ENCODE measurements at places on chromosomes 13 and 19.

DNA sequence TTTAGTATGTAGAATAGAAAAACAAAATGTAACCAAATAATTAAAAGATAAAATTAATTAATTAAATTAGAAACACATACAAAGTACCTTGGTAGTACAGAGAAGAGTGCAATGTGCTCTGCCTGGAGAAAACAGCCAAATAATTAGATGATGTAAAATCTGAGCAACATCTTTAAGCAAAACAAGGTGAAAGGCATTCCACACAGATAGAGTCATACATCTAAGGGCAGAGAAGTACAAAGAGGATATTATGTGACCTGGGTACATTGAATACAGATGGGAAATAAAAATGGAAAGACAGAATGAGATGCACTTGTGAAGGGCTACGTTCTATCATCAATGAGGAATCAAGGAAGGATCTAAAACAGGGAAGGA is 25.2 kb upstream of the FNDC3A start:
- DNase-seq: no peak

DNA sequence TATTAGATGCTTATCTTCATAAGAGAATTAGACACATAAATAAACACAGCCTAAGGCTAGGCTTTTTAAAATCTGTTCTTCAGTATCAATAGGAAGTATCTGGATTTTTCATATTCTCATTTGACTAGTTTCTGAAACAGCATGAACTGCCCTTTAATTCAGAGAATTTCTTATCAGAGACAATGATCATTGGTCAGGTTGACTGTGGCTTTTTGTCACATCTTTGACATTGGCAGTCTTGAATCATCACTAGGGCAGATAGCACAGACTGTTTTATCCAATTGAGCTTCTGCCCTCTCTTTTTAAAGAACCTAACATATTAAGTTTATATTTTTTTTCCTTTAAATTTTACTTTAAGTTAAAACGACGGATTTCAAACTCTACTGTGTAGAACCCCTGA is 59.6 kb downstream of the DPY19L3 start:
- DNase-seq: no peak

- no peak for DNase-seq
These were observed 20.2 kb downstream of the POLR1D start for GRCh38 chr13:27641711-27642502.

DNA sequence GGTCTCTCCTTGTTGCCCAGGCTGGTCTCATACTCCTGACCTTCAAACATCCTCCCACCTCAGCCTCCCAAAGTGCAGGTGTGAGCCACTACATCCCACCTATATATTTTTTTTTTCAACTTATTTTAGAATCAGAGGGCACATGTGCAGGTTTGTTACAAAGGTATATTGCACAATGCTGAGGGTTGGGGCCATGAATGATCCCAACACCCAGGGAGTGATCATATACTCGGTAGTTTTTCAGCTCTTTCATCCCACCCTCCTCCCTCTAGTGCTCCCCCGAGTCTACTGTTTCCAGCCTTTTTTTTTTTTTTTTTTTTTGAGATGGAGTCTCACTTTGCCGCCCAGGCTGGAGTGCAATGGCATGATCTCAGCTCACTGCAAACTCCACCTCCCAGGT is 38.4 kb upstream of the ADGRE1 start:
- no peak for DNase-seq

- no peak for DNase-seq
These were observed 934.6 kb downstream of the PCDH17 start for GRCh38 chr13:58566176-58566575.

DNA sequence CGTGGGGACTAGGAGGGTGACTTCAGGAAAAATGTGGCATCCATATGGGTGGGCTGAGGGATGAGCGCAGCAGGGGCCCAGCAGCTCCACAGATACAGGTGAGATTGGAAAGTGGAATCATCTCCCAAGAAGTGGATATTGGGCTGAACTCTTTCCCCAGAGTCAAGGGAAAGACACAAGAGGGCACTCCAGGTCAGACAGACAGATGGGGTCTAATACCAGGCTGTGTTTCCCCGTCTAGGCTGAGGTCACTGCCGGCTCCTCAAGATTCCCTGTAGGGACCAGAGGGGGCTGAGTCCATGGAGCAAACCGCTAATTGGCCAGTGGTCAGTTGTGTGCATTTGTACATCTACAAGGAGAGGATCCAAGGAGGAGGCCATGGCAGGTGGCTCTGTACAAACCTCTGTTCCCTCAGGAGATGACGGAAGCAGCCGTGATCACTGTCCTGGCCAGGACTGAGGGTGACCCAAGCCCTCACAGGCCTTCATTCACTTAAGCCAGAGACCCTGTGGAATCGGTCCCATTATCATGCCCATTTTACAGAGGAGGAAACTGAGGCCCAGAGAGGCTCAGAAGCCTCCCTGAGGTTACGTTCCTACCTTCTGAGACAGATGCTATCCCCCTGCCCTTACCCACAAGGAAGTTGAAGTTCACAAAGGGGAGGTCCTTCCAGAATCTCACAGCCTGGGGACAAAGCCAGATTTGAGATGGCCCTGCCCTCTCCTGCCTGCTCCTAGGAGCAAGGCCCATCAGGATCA is 14.9 kb upstream of the IGLON5 start:
- no peak for DNase-seq

GRCh38 chr19:18995804-18996241 is 37.5 kb downstream of the SUGP2 start:
- no peak for DNase-seq

GRCh38 chr13:47087841-47088240 is 191.0 kb upstream of the HTR2A start:
- no peak for DNase-seq

- no peak for DNase-seq
These were observed 103.0 kb downstream of the DNAJC15 start for GRCh38 chr13:43126420-43126819.

- DNase-seq: no peak
These were observed 18.8 kb downstream of the ZC3H4 start for GRCh38 chr19:47094557-47095475.

DNA sequence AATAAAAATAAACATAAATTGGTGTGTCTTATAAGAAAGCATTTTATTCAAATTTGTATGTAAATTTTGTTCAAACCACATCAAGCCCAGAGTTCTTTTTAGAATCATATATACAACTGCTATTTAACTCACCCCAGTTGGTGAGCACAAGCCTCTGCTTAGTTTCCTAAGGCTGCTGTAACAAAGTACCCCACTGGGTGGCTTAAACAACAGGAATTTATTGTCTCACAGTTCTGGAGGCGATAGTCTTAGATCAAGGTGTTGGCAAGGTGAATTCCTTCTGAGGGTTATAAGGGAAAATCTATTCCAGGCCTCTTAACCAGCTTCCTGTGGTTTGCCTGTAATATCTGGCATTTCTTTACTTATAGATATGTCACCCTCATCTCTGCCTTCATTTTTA is 1133.5 kb downstream of the OLFM4 start:
- no peak for DNase-seq

DNA sequence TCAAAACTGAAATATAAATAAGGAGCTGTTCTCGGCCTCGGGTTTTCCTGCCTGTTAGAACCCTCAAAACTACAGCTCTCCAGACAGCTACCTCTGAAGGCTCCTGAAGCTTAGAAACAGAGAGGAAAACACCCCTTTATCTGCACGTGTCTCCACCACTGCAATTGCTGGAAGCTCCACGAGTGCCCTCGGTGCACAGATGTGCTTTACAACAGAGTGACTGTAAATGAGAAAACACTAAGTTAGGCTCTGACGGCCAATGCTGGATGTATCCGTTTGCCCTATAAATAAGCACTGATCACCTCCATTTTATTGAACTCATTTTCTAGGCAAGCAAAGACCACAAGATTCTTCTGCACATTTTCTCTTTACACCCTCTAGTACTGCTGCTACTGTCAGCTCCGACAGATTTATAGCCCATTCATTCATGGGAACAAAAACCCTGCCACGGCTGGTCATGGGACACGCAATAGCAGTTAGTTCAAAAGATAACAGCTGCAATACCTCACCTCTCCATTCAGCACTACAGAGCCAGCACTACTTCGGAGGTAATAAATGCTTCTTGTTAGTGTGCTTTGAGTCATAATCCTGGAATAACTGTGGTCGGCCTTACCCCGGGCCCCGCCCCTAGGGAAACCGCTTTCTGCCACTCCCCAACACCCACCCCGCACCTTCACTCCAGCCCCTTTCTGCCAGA is 241.1 kb upstream of the ZNF507 start:
- DNase-seq: no peak

DNA sequence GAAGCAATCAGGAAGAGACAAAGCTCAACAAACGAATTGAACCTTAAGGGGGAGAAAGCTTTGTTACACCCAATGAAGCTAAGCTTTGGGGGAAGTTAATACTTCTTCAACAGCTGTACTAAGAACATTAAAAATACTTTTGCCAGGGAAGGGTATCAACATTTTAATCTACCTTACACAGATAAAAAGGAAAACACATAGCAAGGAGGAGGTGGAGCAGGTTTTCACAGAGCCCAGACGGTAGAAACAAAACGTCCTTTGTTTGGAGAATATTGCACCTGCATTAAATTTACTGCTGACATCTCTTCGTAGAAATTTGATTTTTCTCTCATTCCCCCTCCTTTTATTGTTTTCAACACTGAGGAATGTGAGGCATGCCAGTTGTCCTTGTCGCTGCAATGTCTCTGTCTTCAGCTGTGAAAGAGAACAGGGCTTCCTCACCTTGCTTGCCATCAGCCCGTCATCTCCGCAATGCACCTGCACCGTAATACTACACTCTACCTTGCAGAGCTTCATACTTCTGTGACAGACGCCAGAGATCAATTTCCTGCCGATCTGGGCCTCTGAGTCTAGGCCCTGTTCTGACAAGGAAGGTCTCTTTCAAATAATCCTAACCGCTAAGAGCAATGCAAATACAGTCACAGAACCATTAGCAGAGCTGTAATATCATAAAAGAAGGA is 270.8 kb downstream of the SPRY2 start:
- no peak for DNase-seq

DNA sequence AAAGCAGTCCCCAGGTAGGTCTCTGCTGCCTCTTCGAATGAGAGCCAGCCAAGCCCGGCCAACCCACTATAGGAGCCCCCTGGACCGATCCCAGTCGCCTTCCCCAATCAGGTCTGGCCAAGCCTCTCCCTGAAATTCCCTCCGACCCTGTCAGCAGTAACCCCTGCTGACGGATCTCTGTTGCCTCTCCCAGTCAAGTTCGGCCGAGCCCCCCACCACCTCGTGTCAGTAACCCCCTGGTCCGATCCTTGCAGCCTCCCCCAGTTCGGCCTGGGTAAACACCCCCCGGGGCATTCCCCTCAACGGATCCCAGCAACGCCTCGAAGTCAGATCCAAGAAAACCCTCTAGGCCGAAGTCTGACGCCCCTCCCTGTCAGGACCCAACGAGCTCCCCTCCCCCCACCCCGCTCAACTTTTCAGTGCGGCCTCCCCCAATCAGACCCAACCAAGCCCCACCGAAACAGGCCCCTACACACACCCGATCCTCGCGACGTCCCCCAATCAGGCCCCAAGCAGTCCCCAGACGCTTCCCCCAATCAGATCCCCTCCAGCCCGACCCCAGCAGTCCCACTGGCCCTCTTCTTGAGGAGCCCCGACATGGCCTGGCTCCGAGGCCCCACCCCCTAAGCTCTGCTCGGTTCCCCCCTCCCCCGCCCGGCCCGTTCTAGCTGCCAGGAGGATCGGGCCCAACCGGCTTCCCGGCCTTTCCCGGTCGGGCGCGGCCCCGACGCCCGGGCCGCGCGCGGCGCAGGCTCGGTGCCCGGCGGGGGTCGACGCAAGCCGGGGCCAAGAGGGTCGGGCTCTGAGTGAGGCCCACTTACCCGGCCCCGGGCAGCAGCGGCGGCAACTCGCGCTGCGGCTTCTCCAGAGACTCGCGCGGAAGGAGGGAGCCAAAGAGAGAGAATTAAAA is 1.8 kb downstream of the TNPO2 start:
- no peak for DNase-seq
